ELR (cell line): ENCODE measurements at places on chromosomes 7 and 10.

GRCh38 chr10:113369365-113369694 is 183.5 kb upstream of the HABP2 start:
- DNase-seq: no peak

- no peak for DNase-seq
Observed at GRCh38 chr7:83178796-83179195, 16.1 kb upstream of the PCLO start.

DNA sequence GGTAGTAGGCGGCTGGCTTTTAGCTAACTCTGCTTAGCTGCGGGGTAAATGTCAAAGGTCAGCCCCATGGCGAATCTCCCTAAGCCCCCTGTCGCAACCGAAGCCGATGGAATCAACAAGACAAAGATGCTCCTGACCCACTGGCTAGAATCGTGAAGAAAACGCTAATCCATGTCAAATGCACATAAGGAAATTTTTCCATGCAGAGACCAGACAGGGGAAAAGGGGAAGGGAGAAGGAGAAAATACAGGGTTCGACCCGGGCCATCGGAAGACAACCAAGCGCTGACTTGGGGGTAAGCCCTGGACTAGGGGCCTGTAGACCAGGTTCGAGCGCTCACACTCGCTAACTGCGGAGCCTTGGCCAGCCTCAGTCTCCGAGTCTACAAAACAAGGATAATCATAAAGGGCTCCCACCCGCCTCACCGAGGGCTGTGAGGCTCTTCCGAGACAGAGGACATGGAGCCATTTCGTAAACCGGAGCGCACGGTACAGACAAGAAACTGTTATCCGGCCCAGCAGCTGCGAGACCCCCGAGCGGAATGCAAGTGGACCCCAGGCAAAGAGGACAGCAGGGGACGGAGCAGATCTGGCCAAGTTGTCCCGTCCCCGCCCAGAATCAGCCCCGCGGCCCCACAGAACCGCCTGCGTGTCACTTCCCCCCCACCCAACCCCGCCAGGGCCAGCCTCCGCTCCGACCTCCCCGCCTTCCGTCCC is 507 bp downstream of the SAR1A start:
- no peak for DNase-seq

DNA sequence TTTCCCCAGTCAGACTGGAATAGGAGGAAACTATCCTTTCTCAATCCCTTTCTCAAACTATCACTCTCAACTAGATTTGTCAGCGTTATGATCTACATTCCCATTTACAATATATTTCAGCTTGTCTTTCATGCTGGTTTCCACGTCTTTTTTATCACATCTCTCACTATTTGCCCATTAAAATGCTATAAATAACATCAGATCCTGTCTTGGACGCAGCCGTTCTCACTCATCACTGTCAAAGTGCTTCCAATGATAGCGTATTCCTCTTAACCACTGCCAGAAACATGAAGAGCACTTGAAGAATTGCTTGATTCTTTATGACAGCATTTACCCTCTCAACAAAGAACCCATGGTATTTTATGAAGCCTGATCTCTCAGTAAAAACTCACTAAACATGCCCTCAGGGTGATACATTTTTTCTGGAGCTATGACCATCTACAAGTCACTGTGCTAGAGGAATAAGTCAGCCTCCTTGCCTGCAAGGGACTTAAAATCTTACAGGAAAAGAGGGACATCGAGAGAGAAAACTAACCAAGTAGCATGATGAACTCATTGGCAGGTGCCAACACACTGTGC is 205.6 kb upstream of the PFKP start:
- no peak for DNase-seq

DNA sequence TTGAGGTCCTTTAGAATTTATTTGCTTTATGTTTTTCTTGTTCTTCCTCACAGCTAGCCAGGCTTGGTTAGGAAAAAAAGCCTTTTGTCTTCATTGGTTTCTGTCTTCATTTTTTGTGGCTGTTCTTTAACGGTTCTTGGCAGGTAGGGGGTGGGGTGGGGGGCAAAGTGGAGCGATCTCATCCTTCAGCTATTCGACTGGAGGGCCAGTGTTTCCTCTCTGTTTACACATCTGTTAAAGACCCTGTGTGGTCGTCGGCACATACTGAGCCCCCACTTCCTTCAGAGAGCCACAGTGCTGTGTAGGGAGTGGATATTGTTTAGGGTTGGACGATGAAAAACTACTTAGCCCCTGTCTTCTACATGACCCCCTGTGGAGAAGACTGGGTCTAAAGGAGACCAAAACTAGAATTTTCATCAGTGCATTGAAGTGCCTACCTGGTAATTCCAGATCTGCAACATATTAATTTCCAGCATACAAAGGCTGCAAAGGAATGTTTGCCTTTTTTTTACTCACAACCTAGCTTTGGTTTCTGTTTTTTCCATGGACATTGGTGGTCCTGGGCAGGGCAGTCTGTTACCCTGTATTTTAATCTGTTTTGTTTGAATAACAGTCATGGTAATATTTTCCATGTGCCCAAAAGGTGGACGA is 29.0 kb downstream of the PRPF18 start:
- DNase-seq: peak; percentile 11

- no peak for DNase-seq
Observed at GRCh38 chr7:104133238-104133637, 74.6 kb downstream of the ORC5 start.

- DNase-seq: no peak
Observed at GRCh38 chr7:148712678-148713329, 14.1 kb downstream of the CUL1 start.

GRCh38 chr7:45880433-45880860 is 7.6 kb upstream of the CCDC201 start:
- no peak for DNase-seq

- DNase-seq: no peak
Observed at GRCh38 chr10:91367127-91367531, 43.0 kb upstream of the HECTD2 start.

DNA sequence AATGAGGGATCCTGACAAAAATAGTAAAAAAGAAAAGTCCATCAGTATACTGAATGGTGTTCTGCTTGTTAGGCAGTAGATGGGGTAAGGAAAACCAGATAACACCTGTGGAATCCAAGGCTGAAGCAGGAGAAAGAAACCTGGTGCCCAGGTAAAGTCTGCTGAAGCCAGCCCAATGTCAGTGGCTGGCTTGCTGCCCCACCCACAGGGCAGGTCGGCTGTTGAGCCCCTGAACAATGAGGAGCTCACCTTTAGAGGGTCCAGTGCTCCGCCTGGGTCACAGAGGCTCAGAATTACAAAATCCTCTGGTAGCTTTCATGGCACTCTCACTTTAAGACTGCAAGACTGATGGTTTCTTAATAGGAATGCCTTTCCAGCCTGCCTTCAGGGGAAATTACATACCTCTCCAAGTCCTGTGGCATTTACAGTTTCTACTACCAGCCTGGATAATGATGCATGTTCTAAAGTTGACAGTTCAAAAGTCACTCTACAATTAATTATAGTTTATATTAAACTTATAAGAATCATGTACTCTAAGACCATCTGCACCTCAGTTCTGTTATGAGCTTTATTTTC is 23.8 kb downstream of the DHX32 start:
- DNase-seq: no peak

DNA sequence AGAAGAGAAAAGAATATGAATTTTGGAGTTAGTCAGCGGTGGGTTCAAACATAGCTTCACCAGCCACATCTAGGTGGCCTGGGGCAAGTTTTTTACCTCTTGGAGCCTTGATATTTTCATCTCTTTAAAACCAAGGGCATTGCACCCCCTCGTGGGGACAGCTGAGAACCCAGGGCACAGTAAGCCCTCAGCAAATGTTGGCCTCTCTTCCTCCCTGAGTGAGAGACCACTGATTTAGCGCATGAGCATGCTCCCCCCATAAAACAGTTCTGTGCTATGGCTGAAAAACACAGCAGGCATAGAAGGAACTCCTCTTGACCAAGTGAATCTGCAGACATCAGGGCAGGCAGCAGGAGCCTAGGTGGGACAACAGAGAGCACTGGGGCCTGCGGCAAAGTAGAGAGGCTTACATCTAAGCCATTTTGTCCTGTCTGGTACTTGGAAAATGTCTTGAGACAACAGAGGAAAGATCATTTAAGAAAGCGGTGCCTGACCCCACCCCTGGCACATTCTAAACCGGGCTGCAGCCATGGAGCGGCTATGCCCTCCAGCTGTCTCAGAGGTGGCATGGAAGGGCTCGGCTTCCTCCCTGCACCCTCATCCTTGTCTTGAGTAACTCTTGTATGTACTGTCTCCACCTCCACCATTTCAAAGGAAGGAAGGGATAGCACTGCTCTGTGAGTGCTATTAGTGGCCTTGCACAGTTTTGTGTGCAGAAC is 94.7 kb downstream of the ARHGAP22 start:
- DNase-seq: peak; percentile 11

- DNase-seq: no peak
Observed at GRCh38 chr10:123748711-123749110, 82.6 kb downstream of the GPR26 start.

DNA sequence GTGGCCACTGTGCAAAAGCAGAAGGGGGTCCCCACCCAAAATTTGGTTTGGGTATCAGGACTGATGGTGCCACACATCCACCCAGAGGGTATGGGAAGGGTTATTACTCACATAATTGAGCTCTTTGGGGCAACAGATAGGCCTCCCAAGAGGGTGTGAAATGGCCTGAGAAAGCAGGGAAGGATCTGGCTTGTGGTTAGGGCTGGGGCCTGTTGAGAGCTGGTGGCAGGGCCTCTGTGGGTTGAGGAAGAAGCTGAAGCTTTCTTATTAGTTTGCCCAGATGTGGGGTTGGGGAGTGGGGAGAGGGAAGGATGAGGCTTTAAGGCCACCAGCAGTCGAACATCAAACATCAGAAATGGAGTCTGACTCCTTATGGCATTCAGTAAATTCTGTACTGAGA is 18.3 kb upstream of the MKI67 start:
- no peak for DNase-seq

DNA sequence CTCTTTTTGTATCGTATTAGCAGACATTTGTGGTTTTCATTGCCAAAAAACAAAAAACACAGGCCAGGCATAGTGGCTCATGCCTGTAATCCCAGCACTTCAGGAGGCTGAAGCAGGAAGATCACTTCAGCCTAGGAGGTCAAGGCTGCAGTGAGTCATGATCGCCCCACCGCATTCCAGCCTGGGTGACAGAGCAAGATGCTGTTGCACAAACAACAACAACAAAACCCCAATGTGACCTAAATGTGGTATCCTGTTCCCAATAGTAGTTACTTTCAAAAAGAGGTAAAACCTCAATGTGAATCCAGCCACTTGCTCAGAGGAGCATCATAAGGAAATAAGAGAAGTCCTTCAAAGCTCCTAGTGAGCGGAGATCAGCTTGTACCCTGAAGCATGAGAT is 45.8 kb upstream of the SKAP2 start:
- DNase-seq: peak; percentile 90

GRCh38 chr10:21261842-21262294 is 263.6 kb downstream of the SKIDA1 start:
- no peak for DNase-seq

GRCh38 chr7:13336227-13336626 is 648.8 kb downstream of the ARL4A start:
- peak; percentile 68 for DNase-seq

DNA sequence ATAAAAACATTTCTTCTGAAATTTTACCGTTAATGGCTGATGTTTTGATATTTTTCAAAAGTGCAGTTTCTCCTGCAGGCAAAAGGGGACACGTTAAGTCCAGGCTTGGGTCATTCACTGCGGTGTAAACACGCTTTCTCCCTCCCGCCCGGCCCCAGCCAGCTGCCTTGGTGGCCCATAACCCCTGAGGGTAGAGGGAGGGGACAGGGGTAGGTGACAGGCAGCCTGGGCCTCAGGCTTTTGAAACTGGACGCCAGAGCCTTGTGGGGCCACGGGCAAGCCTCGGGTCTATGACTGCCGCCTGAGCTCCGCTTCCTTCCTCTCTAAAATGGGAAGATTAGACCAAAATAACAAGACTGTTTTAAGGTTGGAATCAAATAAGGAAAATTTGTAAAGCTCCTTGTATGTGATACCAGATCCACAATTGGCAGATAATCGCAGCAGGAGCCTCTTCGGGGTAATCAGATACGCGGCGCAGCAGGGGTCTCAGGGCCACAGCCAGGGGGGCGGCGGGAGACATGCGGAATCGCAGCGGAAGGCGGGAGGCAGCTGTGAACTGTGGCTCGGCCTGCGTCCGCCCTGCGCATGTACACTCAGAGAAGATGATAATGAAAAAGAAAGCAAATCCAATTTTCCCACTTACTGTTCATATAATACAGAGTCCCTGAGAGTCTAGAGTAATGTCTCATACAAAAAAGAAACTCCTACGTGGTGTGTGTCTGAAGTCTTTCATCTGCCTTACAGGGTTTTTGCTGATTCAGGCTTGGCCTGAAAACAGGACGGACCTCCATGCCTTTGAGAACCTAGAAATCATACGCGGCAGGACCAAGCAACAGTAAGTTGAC is 138.3 kb downstream of the EGFR start:
- DNase-seq: no peak

- DNase-seq: peak; percentile 100
Observed at GRCh38 chr10:29658984-29659965, 24.5 kb upstream of the SVIL start.

GRCh38 chr10:132281915-132282666 is 25.7 kb downstream of the STK32C start:
- DNase-seq: no peak

GRCh38 chr10:47094636-47095035 is 183.4 kb downstream of the PTPN20 start:
- DNase-seq: no peak

DNA sequence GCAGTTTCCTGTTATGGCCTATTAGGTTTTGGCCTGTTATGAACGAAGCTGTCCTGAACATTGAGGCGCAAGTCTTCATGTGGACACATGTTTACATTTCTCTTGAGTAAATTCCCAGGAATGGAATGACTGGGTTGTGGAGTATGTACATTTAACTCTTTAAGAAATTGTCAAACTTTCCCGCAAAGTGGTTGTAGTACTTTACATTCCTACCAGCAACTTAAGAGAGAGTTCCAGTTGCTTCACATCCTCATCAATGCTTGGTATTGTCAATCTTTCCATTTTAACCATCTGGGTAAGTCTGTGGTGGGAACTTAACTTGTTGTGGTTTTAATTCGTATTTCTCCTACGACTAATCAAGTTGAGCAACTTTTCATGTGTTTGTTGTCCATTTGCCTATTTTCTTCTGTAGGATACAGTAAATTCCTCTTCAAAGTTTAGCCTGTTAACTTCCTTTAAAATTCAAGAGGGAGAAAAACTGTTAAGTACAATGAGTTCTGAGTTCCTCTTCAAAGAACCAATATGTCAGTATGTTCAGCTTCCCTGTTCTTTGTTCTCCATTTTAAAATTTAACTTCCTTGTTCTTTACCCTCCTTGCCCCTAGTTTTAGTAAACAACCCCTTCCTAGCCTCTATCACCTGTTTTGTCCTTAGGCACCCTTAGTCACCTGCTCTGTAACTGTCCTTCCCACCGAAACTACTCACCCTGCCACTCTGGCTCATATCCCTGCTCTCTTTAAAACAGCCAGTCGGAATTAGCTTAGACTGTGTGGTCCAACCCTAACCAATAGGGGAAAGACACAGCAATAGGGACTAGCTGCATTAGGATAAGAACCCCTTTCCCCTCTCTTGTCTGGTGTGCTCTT is 74.0 kb downstream of the FAM241B start:
- DNase-seq: peak; percentile 94

DNA sequence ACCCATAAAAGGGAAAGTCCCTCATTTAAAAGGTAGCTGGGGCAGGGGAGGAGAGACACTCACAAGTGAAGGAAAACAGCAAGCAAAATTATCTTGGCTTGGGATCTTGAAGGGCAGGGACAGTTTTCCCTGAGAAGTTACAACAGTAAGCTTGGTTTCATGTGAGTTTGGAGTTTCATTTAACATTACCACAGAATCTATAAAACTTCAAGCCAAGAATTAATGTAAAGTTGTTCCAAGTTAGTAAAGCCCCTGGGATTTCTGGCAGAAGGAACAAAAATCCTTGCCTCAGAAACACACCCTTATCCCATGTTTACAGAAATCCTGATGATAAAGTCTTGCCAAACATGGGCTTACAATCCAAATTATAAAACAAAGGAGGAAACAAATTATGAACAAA is 19.2 kb downstream of the CRPPA start:
- DNase-seq: no peak
